ENCODE measurements at places on chromosomes 13 and 19. TPM values are rescaled to one million over a fixed set of nuclear protein-coding genes. Genes with fewer than 3 reads are reported as not detected.

LRFN3 gene
- total RNA-seq: 53.4 TPM

ZNF253 gene
- 23.3 TPM for total RNA-seq

CNN1 gene
- total RNA-seq: 1.5 TPM

NUMBL gene
- 10.0 TPM for total RNA-seq

NLRP11 gene
- not detected for total RNA-seq

BEST2 gene
- total RNA-seq: not detected

KRTDAP gene
- total RNA-seq: not detected

PDX1 gene
- total RNA-seq: 0.59 TPM

CLDN10 gene
- 1.6 TPM for total RNA-seq

- DNase-seq: no peak
Measured at GRCh38 chr19:15563325-15563794, 51.7 kb upstream of the CYP4F8 start.

DNA sequence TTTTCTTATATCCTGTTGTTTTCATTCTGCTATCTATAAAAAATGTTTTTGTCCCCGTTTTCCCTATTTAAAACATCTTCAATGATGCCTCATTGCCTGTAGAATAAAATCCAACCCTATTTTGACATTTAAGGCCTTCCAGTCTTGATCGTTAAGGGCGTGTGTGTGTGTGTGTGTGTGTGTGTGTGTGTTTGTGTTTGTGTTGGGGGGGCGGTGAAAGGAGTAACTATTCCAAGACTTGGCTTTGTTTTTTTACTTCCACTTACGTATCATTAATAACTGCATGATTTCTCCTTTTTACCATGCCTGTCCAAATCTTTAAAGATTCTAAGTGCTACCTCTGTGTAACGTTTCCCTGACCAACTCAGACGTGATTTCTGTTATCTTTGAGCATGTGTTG lies 784 bp downstream of the PIBF1 start:
- DNase-seq: no peak

GRCh38 chr19:821231-821824 lies 427 bp downstream of the PLPPR3 start:
- DNase-seq: peak; percentile 50

DNA sequence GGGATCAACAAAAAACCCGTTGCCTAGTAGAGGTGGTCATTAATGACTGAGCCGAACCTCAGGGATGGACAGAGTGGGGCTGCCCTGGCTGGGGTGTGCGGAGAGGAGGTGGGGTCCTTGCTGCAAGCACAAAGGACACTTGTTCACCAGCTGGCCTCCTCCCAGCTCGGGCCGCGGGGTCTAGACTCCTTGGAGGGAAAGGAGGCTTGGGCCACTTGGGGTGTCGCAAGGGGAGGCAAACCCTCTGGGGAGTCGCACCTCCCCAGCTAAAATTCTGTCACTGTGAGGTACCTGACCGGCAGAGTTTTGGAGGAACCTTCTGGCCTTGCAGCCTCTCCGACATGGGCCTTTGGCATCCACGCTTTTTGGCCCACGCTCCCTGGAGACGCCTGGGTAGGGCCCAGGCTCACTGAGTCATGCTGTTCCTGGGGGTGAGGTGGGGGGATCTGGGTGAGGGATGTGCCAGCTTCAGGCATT lies 8.2 kb downstream of the KLHL26 start:
- no peak for DNase-seq

DNA sequence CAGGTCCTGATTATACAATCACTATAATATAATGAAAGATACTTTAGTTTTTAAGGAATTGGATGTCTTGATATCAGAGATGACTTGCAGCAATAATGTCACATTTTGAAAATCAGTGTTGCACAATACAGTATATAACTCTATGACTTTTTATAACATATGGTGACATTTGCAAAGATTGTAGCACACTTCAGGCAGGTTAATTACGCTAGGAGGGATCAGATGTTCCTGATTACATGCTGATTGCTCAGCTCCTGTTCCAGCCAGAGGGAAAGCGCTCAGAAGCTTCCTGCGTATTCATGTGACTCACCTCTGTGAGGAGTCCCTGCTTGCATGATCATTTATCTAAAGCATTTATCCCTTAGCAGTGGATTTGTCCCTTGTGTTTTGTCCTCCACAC lies 265.6 kb downstream of the GPC5 start:
- no peak for DNase-seq

GRCh38 chr13:28739376-28739775 lies 20.6 kb upstream of the SLC46A3 start:
- DNase-seq: no peak

- DNase-seq: no peak
Measured at GRCh38 chr13:37488726-37489125, 109.8 kb downstream of the POSTN start.

GRCh38 chr13:97539651-97540610 lies 106.0 kb downstream of the RAP2A start:
- no peak for DNase-seq

GRCh38 chr19:802498-803098 lies 5.3 kb downstream of the PTBP1 start:
- DNase-seq: no peak

- DNase-seq: no peak
Measured at GRCh38 chr13:32165796-32166195, 134.2 kb downstream of the FRY start.

DNA sequence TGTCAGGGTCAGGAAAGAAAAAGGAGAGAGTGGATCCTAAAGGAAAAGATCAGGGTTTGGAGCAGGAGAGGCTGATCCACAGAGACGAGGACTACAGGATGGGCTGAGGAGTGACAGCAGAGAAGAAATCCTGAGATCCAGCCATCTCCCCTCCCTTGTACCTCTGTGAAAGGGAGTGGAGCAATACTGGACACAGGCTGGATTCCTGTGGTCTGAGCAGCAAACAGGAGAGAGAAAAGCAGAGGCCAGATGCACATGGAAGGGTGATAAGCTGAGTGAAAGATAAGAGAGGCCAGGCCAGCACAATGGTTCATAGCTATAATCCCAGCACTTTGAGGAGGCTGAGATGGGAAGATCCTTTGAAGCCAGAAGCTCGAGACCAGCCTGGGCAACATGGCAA lies 472.1 kb upstream of the TSHZ3 start:
- DNase-seq: no peak

DNA sequence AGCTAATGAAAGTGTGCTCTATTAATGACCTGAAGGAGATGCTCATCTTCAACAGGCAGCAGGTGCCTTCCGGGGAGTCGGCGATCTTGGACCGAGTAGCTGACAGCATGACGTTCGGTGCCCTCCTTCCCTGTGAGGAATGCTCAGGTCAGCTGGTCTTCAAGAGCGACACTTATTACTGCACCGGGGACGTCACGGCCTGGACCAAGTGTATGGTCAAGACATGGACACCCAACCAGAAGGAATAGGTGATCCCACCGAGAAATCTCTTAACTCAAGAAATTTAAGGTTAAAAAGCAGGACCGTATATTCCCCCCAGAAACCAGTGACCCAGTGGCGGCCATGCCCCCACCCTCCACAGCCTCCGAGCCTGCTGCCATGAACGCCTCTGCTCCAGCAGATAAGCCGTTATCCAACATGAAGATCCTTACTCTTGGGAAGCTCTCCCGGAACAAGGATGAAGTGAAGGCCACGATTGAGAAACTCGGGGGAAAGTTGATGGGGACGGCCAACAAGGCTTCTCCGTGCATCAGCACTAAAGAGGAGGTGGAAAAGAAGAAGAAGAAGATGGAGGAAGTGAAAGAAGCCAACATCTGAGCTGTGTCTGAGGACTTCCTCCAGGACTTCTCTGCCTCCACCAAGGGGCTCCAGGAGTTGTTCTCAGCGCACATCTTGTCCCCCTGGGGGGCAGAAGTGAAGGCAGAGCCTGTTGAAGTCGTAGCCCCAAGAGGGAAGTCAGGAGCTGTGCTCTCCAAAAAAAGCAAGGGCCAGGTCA lies 22.8 kb upstream of the ANKRD10 start:
- DNase-seq: no peak

DNA sequence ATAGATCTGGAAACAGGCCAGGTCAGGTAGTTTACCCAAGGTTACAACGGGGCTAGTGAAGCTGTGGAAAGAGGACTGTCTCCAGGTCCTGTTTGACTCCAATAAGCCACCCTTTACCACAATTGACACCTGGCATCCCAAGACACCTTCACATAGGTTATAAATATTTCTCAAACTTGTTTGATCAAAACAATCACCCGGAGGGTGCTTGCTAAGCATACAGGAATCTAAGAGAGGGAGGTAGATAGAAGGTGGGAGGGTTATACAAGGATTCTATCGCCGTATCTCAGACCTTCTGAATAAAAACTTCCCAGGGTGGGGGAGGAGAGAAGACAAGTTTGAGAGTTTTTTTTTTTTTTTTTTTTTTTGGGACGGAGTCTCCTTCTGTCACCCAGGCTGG lies 55.4 kb downstream of the MICU2 start:
- DNase-seq: no peak

GRCh38 chr13:35285677-35286076 lies 190.8 kb downstream of the MAB21L1 start:
- DNase-seq: no peak

- no peak for DNase-seq
Measured at GRCh38 chr13:45930177-45930576, 78.6 kb upstream of the SIAH3 start.

DNA sequence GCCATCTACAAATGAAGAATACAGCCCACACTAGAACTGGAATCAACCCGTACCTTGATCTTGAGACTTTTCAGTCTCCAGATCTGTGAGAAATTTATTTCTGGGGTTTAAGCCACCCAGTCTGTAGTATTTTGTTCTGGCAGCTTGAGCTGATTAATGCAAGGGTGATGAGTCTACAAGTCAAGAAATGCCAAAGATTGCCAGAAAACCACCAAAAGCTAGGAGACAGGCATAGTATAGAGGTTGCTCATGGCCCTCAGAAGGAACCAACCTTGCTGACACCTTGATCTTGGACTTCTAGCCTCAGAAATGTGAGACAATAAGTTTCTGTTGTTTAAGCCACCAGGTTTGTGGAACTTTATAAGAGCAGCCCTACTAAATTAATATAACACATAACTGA lies 428.2 kb upstream of the KLF12 start:
- no peak for DNase-seq

GRCh38 chr19:8398311-8398771 lies 8.2 kb downstream of the RAB11B start:
- no peak for DNase-seq

GRCh38 chr19:1935484-1936208 lies 5.3 kb upstream of the CSNK1G2 start:
- DNase-seq: no peak

DNA sequence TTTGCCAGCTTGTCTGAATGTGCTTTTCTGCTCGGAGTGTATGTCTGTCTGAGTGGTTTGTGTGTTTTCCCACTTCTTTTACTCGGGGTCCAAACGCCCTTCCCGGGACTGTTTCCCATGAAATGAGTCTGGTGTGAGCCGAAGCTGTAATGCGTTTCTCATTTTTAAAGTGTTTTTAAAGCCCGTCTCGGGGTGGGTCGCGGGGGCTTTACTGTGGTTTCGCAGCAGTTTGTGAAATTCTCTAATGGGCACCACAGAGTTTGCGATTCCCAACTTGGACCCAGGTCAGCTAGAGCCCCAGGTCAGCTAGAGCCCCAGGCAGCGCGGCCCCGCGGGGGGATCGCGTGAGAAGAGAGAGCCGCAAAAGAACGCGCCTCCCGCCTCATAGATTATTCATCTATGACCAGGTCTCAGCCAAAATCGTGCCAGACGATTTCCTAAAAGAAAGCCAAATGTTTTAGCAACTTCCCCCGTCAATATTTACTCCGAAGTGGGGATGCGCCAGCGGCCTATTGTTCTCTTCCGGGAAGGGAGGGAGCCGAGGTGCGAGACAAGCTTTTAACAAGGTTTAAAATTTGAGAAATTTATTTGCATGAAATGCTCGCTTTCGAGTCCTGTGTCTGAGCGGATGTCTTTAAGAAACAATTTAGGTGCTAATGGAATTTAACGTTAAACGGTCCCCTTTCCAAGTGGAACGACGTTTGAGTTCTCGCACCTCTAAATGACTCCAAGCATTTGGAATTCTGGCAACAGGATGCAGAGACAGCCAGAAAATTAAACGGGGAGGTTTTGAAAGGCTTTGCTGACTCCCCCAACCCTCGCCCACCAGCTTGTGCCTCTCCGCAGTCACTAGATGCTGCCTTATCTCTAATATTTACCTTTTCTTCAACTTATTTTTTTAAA lies 2.2 kb downstream of the ZIC2 start:
- DNase-seq: peak; percentile 7

DNA sequence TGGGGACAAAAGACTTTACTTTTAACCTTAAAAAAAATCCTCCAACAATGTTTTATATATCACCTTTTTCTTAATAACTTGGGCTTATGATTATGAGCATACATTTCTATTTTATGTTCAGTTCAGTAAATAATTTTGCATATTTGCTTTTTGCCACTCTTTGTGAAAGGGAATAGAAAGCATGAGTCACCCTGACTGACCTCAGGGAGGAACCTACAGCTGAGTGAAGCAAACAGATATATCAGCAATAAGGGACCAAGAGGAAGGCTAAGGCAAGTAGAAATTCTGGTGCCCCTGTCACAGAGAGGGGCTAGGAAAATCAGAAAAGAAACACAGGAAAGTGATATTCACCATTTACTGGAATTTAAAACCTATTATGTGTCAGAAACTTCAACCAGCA lies 37.2 kb upstream of the SOHLH2 start:
- DNase-seq: no peak

- no peak for DNase-seq
Measured at GRCh38 chr19:35905178-35905727, 2.8 kb downstream of the TYROBP start.

DNA sequence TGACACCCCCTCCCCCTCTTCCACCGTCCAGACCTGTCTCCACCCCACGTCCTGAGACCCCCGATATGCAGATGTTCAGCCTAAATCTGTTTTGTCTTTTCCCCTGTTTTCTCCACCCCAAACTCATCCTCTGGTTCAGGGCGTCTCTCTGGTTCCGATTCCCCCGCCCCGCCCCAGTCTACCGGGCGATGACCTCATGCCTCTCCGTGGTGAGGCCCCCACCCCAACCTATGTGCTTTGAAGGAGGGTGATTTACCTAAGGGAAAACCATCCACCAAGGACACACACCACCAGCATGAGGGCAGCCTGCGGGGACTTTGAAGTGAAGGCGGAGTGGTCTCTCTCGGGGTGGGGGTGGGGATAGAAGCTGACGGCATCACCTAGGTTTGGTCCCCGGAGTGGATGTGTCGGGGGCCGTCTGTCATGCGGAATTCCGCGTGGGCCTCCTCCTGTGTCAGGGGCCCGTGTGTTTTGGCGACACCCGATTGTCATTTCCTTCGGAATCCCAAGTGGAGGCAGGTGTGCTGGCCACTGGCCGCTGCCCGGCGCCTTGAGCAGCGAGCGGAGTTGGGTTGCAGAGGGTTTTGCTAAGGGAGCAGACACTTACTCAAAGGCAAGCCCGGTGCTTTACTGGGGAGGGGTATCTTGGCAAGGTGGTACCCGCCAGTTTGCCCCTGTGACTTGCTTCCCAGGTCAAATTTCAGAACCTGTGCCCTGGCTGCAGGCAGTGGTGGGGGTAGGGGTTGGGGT lies 1.4 kb downstream of the FZR1 start:
- no peak for DNase-seq

DNA sequence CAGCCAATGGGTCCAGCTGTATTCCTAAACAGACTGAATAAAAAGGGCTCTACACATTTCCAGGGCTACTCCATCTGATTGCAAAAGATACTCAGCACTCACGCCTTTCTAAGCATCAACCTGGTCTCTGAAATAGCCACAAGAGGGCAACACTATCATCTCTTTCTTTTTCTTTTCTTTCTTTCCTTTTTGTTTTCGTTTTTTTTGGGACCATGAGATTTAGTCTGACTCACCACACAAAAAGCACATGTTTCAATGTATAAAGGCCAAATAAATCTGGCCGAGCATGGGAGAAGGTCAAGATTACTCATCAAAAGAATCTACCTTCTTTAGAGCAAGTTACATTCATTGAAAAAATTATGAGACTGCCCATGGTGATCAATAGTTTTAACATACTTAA lies 805.6 kb upstream of the ARGLU1 start:
- DNase-seq: no peak
